ENCODE measurements at places on chromosomes 3 and 15.

GRCh38 chr15:33190539-33190938 is 4.0 kb downstream of the FMN1 start:
- no peak for DNase-seq

GRCh38 chr3:188605231-188605630 is 451.3 kb downstream of the LPP start:
- DNase-seq: peak; percentile 60

- no peak for DNase-seq
These were observed 37.9 kb upstream of the CTSH start for GRCh38 chr15:78982736-78983135.

- DNase-seq: peak; percentile 63
These were observed 52.5 kb downstream of the CLDN11 start for GRCh38 chr3:170471149-170471548.

- DNase-seq: no peak
These were observed 324.0 kb downstream of the UACA start for GRCh38 chr15:70439304-70439877.

GRCh38 chr3:72147600-72147999 is 362.7 kb upstream of the PROK2 start:
- DNase-seq: no peak

DNA sequence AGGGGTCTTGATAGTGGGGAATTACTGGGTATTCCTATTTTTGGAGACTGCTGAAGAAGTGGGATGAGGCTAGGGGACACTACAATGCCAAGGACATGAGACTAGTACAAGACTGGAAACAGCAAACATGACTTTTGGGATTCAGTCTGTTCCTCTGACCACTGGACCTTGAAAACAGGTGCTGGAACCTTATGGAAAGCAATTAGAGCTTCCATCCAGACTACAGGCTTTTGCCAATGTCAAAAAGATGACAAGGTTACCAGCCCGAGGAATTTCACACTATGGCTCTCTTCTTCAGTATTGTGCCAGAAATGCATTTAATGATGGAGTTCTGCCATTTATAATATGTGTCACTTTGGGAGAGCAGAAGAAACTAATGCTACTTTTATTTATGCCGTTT is 282.6 kb downstream of the GAP43 start:
- no peak for DNase-seq

- DNase-seq: peak; percentile 38
These were observed 226.4 kb downstream of the SCAPER start for GRCh38 chr15:76678766-76679165.

- peak; percentile 47 for DNase-seq
These were observed 28.9 kb downstream of the PDCD10 start for GRCh38 chr3:167705840-167706239.

GRCh38 chr15:70722266-70723121 is 40.9 kb downstream of the UACA start:
- peak; percentile 71 for DNase-seq

- no peak for DNase-seq
These were observed 398.4 kb upstream of the KCNMB2 start for GRCh38 chr3:178137831-178138230.

GRCh38 chr3:186882881-186883685 is 40.6 kb downstream of the ADIPOQ start:
- peak; percentile 86 for DNase-seq

DNA sequence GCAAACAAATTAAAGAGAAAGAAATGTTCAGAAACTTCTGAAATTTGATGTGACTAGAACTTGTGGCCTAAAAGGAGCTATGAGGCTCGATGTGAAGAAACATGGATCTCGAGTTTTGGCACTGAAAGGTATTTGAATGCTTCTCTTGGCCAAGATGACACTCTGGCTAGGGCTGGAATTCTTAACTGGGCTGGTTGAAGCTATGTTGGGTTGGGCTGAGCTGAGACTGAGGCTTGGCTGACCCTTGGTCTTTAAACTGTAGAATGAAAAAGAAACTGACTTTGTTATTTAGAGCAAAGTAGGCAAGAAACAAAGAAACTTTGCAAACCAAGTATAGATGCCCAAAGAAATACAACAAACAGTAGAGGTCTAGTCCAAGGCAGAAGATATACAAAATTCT is 28.1 kb upstream of the CLDN16 start:
- DNase-seq: no peak

DNA sequence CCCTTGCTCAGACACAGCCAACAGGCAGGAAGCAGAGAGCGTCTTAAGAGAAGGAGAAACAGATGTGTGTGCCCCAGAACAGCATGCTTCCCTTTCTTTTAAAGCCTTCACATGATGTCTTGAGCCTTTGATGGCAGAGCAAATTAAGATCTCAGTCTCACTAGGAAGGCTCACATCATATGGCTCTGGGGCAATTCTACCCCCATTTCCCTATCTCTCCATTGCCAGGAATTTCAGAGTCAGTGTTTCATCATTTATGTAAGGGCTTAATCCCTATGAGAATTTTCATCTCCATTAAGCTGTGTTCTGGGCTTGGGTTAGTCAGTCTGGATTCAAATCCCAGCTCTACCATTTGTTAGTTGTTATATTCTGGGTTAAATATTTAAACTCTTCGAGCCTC is 41.4 kb upstream of the GLCE start:
- no peak for DNase-seq

DNA sequence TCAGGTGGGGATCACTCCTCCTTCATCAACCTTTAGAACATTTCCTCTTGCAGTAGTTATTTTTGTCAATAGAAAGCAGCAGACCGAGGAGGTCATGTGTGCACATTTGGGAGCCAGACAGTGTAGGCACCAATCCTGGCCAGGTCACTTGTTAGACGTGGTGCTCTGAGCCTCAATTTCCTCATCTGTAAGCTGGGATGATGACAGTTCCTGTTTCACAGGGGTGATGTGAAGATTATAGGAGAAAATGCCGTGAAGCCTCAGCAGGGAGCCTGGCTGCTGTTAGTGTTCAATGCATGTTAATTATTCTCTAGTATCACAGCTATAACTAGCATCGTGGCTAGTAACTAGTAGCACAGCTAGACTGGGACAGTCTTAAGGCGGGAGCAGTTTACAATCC is 64.7 kb downstream of the ATP2B2 start:
- no peak for DNase-seq

GRCh38 chr3:48879307-48879993 is 19.2 kb downstream of the SLC25A20 start:
- DNase-seq: no peak

DNA sequence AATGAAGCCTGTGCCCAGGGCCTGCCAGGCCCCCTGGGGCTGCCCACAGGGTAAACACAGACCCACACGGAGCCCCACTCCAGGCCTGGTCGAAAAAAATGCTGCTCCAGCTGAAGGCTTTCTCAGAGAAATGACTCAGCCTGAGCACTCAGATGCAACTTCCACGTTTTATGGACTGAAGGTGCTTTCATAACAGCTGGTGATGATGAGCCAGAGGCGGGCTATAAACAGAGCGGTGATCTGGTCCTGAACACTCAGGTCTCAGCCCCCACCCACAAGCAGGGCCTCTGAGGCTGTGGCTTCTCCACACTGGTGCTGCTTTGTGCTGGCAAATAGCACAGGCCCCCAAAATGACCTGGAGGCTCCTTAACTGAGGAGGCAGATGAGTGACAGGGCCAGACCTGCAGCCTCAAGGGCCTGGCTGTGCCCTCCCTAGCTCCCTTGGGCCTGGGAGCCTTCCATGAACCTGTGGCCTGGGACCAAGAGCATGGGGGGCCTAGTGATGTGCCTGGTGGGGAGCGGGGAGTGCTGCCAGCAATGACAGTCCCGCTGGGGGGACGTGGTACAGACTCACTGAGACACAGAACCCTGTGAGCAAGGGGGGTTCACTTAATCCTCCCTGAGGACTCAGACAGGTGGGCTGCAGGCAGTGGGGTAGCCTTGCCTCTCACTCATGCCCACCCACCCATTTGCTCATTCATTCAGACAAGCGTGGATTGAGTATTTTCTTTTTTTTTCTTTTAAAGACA is 23.0 kb upstream of the FURIN start:
- DNase-seq: peak; percentile 93

GRCh38 chr3:194867270-194867983 is 181.7 kb downstream of the FAM43A start:
- DNase-seq: peak; percentile 23

- no peak for DNase-seq
These were observed 12.4 kb upstream of the ZMAT3 start for GRCh38 chr3:179083977-179084376.

GRCh38 chr15:67762610-67763368 is 62.5 kb upstream of the SKOR1 start:
- DNase-seq: peak; percentile 50

DNA sequence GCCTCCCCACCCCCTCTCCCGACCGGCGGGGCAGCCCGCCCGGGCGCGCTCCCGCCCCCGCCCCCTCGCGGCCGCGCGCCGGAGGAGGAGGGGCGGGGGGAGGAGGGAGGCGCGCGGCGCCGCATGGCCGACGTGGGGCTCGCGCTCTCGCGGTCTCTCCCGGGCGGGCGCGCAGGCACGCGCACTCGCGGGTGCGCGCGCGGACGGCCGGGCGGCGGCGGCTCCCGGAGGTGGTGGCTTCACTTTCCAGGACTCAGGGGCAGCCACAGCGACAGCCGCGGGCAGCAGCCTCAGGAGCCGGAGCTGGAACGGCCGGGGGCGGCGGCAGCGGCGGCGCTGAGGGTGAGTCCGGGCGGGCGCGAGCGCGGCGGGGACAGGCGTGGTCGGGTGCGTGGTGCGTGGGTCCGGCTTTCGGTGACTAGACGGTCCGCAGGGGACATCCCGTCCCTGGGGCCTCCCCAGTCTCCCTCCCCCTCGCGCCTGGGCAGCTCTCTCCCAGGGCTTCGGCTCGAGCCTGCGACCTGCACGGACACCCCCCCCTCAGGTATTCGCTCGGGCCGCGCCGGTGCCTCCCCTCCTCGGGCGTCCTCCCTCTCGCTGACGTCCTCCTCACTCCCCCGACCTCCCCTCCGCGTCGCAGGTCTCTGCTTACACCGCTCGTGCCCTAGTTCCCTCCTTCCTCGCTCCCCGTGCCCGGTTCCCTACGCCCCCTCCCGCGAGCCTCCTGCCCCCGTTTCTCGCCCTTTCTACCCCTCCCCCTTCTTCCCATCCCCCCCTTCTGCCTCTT is at the start of gene UBE2E2:
Gene UBE2E2, plus strand, starts transcription at position 407 of the 787 bp plus-strand sequence.
- peak; percentile 59 for DNase-seq
